ENCODE measurements at places on chromosomes 7 and 10.

DNA sequence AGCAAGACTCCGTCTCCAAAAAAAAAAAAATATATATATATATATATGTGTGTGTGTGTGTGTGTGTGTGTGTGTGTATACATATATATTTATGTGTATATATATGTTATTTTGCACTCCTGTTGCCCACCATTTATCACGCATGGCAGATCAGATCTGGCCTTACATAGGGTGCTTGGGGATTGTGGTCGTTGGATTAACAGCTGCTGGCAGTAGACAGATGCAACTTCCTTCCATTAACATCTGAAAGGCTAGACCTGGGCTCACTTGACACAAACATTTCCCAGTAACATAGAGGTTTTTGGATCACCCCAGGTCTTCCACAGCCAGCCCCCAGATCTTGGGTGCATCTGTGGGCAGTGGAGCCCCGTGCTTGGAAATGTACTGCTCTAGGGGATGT, 40.8 kb upstream of the DLD start:
- DNase-seq: no peak

GRCh38 chr7:32164341-32164996, 94.3 kb upstream of the PDE1C start:
- DNase-seq: no peak

- DNase-seq: no peak
These were observed 56.8 kb downstream of the PARP12 start for GRCh38 chr7:140005754-140006503.

DNA sequence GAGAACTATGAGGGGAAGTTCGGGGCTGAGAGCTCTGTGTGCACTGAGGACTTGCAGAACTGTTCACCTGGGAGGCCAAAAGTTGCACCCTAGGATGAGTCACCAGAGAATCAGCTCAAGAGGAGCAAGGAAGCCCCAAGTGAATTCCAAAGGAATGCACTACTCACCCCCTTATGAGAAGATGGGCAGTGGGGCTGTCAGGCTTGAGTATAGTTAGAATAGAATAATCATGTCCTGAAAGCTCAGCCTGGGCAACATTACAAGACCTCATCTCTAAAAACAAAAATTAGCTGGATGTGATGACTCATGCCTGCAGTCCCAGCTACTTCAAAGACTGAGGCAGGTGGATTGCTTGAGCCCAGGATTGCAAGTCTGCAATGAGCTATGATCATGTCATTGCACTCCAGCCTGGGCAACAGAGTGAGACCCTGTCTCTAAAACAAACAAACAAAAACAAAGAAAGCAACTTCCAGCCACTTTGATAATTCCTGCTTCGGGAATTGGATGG, 30.0 kb downstream of the MAP3K8 start:
- DNase-seq: no peak

GRCh38 chr7:147646568-147646967, 944.0 kb upstream of the C7orf33 start:
- DNase-seq: no peak

GRCh38 chr10:48802611-48803071, 118.0 kb downstream of the WDFY4 start:
- no peak for DNase-seq

- DNase-seq: no peak
These were observed 14.8 kb downstream of the ATG9B start for GRCh38 chr7:151009327-151010036.
